ENCODE measurements at places on chromosomes 2 and 18.

DNA sequence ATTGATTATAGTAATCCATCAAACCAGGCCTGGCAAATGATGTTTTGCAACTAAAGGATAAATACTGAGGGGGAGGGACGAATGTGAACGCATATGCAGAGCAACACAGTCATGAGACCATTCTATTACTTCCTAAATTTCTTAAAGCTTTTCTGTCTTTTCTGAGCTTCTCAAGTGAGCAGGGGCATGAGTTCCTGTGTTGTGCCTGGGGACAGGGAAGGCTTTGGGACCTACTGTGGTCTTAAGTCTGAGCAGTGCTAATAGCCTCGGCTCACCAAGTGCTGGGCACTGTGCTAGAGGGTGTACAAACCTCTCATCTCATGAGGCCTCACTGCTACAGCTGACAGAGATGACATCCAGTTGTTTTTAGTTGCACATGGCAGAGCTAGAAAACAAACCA is 182.4 kb downstream of the NEDD4L start:
- no peak for DNase-seq

- no peak for DNase-seq
Observed at GRCh38 chr2:7840651-7841380, 841.0 kb upstream of the ID2 start.

DNA sequence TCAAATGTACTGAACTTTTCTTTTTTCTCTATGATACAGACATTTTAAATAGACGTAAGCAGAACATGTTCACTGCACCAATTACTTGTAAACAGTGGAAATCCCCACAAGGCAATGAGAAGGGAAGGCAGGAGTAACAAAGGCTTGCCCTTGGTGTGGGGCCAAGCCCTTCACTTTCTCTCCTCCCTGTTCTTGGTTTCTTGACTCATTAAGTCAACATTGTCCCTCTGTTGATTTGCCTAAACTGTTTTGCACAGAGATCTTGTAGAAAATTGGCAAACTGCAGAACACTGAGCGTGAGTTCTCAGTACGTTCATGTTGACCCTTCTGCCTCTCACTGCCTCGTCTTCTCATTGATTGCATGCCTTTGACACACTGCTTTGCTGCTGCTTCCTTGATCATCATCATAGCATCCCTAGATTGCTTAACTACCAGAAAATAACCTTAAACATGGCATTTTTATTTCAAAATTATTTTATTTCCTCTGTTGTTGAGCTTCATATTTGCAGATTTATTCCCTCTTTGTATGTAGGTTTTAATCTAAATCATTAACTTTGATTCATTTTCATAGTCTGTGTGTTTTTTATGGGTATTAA is 257.7 kb downstream of the PTGR3 start:
- DNase-seq = no peak

DNA sequence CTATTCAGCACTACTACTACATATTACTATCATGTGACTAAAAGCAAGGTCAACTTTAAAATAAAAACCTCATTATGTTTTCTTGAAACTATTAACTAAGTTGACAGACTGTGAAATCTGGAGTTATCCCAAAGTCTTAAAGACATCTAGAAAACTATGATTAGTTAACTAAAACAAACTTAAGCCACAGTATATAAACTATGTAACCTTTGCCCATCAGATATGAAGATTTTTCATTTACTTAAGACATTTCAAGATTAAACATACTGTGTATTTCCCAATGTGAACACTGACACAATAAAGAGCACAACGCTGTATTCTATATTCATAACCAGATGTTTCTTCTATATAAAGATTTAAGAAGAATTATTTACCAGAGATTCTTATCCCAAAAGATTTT is 33.5 kb upstream of the CACNB4 start:
- DNase-seq = no peak

DNA sequence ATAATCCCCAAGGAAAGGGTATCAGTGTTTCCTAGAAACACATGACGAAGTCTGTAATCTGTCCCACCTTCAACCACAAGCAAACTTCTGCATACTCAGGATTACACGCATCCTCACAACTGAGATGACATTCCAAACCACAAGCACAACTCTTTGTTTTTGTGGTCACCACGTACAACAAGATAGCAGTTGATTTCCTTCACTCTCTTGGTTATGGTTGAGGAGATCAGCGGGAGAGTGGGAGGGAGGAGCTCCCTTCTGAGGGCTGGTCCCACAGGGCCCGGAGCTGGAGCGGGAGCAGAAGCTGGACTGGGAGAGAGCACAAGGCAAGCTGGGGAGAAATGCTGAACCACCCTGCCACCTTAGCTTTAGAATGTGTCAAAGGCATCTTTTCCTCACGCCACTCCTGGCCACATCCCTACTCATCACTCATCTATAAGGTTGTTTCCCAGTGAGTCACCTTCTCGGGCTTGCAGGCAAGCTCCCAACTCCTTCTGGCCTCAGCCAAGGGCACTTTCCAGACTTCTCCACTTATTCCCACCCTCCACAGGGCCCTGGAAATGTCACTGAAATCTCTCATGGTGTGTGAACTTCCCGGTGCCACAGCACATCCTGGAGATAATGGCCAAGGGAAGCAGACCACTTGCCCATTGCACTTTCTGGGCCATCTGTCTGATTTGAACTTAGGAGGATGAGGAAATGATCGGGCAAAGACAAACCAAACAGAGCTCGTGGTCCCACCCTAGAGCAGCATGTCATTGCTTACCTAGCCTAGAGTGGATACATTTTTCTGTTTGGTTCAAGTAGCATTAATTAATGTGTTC is 98.9 kb upstream of the LGALSL start:
- DNase-seq = no peak
